ENCODE measurements at places on chromosomes 16 and 17. TPM values are rescaled to one million over a fixed set of nuclear protein-coding genes. Genes with fewer than 3 reads are reported as not detected.

The HES7 gene
- total RNA-seq: not detected

DNA sequence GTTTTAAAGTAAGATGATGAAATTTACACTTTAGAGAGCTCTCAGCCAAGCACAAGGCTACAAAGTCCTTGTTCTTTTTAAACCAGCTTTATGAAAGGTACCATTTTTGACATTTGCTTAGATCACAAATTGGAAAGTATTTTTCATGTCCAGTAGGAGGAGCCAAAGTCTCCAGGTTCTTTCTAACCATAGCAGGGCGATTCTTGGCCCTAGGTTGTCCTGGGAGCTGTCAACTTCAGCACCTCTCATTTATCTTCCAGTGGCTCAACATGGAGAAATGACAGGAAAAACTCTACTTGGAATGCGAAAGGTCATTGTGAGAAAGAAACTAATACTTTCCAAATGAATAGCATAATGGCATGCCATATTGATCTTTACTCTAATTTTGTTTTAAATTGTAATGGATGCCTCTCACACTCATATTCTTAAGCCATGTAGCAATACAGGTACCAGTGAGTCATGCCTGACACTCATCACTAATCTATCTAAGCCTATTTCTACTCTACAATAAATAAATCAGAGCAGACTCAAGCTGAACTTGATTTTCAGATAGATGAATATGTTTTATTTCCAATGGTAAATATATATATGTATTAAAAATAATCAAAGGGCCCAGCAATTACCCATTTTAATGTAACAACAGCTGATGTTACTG is 919.1 kb upstream of the EEF2KMT start:
- DNase-seq: peak; percentile 9

GRCh38 chr16:83992624-83993023 is 24.6 kb downstream of the NECAB2 start:
- DNase-seq: peak; percentile 30

DNA sequence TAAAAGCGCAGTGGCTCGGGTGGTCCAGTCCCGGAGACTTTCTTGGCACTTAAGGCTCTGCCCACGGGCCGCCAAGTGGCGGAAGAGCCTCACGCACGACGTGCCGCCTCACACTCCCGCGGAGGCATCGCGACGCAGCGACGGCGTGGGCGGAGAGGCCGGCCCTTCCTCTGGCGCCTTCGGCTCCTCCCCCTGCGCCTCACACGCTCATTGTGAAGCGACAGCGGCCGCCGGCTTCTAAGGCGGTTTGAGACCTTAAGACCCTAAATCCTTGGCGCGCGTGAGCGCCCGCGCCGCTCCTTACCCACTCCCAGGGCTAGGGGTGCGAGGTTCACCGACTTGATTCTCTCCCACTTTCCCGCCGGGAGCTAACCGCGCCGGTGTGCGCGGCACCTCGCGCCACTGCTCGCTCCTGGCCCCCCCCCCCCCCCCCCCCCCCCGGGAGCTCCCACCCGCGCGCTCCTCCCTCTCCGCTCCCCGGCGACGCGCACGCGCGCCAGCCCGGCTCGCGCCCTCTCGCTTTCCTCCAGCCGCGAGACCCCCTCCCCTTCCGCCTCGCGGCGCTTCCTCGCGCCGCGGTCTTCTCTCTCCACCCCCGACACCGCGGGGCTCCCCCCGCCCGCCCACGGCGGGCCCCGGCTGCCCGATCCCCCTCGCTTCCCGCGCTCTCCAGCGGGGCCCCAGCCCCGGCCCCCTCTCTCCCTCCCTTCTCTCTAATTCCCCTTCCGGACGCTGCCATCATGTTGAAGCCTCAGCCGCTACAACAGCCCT is at the start of gene ATXN2L:
Gene ATXN2L (plus strand): TSS at position 480 of the 771 bp plus-strand sequence. CDS start 261 bp downstream, at position 741.
- DNase-seq: peak; percentile 98

DNA sequence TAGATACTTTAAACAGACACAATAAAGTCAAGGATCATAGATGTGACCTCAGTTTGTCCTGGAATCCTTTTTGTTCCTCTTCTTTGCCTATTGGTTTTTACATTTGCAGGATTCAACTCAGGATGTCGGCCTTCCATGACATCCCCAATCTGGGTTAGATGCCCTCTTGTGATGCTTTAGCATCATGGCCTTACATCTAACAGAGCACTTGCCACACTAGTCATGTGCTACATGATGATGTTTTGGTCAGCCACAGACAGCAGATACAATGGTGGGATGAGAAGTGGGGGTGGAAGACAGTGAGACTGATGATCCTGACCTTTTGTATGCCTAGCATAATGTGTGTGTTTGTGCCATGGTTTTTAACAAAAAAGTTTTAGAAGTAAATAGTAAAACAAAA is 1.8 kb upstream of the SYNRG start:
- no peak for DNase-seq

DNA sequence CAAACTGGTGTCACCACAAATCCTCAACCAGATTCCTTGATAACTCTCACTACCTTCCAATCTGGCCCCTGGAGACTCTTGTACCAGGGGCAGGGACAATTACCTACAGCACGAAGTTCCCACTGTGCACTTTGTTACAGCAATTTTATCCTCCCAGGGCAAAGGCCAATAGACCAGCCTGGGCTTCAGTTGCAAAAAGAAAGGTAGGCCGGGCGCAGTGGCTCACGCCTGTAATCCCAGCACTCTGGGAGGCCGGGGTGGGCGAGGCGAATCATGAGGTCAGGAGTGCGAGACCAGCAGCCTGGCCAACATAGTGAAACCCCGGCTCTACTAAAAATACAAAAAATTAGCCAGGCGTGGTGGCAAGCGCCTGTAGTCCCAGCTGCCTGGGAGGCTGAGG is 36.9 kb downstream of the USP7 start:
- no peak for DNase-seq

The PRSS33 gene
- 0.96 TPM for total RNA-seq

GRCh38 chr16:27520982-27521673 is 28.6 kb downstream of the GTF3C1 start:
- peak; percentile 18 for DNase-seq

The RASD1 gene
- 0.96 TPM for total RNA-seq

The SLFN14 gene
- 4.8 TPM for total RNA-seq

- no peak for DNase-seq
Observed at GRCh38 chr17:45784293-45784740, at the start of gene CRHR1. Gene CRHR1, plus strand, starts transcription at chr17:45784320. Its CDS starts 225 bp downstream, at chr17:45784545.

GRCh38 chr17:41538565-41538991 is 10.5 kb upstream of the KRT19 start:
- peak; percentile 74 for DNase-seq

GRCh38 chr17:55634702-55635101 is 88.0 kb downstream of the TMEM100 start:
- DNase-seq: no peak

- no peak for DNase-seq
Observed at GRCh38 chr17:13642188-13642587, 40.5 kb upstream of the HS3ST3A1 start.

DNA sequence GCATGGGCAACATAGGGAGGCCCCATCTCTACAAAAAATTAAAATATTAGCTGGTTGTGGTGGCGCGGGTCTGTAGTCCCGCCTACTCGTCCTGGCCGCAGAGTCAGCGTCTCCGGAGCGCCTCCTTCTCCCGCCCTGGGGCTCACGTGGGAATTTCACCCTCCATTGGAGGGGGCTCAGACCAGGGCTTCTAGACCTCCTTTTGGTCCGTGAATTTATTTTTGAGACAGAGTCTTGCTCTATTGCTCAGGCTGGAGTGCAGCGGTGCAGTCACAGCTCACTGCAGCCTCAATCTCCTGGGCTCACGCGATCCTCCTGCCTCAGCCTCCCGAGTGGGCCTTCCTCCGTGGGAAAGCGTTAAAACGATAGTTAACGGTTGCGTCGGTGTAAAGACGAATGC is 394 bp upstream of the NME4 start:
- peak; percentile 78 for DNase-seq

- no peak for DNase-seq
Observed at GRCh38 chr16:55037046-55037445, 106.4 kb downstream of the IRX5 start.

The FAM171A2 gene
- total RNA-seq: 16.4 TPM

DNA sequence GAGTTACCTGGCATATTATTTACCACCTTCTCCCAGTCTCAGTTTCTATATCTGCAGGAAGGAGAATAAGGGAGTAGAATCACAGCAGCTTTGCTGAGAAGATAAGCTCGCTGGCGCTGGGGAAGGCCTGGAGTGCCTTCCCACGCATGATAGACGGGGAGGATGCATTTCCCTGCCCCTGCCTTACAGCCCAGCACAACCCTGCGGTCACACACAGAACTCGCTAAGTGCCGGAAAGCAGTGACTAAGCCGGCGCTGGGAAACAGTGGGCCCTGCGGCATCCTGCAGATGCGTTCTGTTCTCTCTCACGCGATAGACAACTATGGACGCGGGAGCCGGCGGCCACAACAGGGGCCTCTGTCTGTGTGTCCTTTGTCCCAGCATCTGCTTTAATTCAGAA is 4.8 kb downstream of the CA5A start:
- peak; percentile 31 for DNase-seq

All from umbilical cord (tissue), 2 donors.